ENCODE measurements at places on chromosomes 12 and 14.
A peak's percentile ranks its signal among the peaks of the same experiment; 100 is the strongest.

DNA sequence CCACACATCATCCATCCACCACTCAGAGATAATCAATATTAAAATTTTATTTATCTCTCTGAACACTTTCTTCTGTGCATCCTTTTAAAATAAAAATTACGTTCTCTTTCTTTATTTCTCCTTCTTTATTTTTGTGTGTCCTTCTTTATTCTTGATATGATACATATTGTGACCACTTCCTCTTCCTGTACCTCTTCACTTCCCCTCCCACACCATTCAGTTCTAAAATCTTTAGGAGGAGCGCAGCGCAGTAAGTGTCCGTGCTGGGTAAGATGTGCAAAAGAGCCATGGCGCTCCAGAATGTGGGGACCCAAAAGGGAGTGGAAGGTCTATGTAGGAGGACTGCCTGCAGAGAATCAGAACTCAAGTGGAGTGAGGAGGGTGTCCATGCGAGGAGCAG lies 256.7 kb downstream of the ITPR2 start:
- no peak for DNase-seq

- DNase-seq = no peak
Observed at GRCh38 chr14:51859131-51859530, 1.3 kb upstream of the GNG2 start.

DNA sequence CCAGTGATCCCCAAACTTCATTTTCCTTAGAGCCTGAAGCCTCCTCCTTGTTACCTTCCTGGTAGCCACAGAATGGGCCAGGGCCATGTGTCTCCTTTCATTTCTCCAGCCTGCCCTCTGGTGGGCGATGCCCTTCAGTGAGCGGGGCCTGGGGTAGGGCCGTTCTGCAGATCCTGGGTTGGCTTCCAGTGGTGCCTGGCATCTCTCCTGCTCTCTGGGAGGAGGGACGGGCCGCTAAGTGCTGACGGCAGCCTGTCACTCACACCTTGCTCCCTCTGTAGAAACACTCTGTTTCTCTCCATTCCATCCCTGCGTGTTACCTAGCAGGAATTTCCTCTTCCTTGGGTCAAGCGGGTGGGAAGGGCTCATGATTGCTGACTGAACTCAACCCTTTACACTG lies 232.1 kb downstream of the CACNA1C start:
- no peak for DNase-seq

GRCh38 chr14:33350366-33350990 lies 411.8 kb downstream of the NPAS3 start:
- no peak for DNase-seq

- no peak for DNase-seq
Observed at GRCh38 chr12:105850103-105850968, 288.4 kb downstream of the NUAK1 start.

GRCh38 chr12:9590441-9590840 lies 17.3 kb downstream of the KLRB1 start:
- DNase-seq = no peak

DNA sequence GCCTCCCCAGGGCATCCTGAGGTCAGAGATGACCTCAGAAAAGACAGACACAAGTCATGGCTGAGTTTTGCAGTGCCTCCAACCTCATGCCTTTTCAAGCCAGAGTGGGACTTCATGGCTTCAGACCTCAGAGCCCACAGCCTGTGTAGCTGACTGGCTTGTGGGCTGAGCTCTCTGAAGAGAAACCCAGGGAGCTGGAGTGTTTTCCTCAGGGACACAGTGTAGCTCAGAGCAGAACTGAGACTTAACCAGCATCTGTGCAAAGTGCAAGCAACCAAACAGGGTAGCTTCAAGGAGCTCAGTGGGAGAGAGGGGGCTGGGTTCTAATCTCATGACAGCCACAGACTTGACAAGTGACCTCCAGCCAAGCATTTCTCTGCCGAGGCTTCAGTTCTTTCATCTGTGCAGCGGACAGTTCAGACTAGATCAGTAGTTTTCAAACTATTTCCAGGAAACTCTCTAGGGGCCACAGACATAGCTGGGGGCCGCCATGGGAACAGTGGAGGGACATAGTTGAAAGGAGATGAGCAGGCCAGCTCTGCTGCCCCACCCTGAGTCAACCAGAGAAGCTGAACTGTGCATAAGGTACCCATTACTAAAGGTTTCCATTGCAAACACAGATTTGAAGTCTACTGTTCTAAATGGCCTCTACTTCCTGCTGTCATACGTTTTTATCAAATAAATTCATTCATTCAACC lies 80.0 kb downstream of the LGMN start:
- DNase-seq = no peak

- peak; percentile 6 for DNase-seq
Observed at GRCh38 chr12:131737150-131737827, 26.4 kb downstream of the SFSWAP start.

GRCh38 chr14:91244501-91244901 lies at the start of gene GPR68:
GPR68 (minus strand) TSS chr14:91244704; CDS start chr14:91235050, 9,654 bp downstream.
- peak; percentile 46 for DNase-seq

DNA sequence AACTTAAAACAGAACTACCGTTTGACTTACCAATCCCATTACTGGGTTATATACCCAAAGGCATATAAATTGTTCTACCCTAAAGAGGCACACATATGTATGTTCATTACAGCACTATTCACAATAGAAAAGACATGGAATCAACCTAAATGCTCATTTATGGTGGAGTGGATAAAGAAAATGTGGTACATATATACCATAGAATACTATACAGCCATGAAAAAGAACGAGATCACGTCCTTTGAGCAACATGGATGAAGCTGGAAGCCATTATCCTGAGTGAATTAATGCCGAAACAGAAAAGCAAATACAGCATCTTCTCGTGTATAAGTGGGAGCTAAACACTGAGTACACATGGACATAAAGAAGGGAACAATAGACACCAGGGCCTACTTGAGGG lies 31.8 kb downstream of the TMEM229B start:
- no peak for DNase-seq
